Caudate nucleus (tissue), 63 donors: ENCODE measurements at places on chromosomes 5 and 9.

- no peak for DNase-seq
Observed at GRCh38 chr5:147307170-147307569, 72.3 kb downstream of the STK32A start.

GRCh38 chr9:110152704-110153374 is 55.1 kb downstream of the C9orf152 start:
- DNase-seq: no peak

DNA sequence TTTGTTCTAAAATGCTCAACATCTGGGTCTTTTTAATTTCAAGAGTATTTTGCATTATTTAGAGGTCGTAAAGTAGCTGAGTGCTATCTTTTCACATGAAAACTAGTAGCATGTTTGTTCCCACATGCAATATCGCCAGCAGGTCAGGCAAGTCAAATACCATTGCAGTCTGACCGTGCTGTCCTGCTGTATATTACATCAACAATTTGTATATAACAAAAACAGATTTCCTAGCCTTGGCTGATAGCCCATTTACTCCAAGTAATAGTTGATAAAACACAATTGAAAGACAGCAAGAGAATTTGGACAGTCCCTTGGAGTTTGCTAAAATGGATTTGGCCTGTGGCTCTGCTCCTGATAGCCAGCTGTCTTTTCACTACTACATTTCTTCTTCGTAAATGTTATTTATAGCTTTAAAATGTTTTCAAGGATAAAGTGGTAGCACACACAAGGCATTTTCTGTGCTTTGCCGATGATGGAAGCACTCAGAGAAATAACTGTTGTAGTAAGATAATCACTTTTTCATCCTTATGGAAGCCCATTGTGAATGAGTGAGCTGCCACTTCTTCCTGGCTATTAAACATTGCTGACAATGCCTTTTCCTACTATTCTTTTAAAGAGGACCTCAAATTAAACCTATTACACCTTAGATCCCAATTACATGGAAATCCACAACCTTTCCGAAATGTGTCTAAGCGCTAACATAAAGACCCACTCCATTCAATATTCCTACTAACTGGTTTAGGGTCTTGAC is 992.1 kb downstream of the MAT2B start:
- no peak for DNase-seq

GRCh38 chr5:116037236-116037822 is 5.1 kb downstream of the ARL14EPL start:
- DNase-seq: no peak

- DNase-seq: no peak
Observed at GRCh38 chr9:77449240-77450084, 198.7 kb downstream of the GNA14 start.

DNA sequence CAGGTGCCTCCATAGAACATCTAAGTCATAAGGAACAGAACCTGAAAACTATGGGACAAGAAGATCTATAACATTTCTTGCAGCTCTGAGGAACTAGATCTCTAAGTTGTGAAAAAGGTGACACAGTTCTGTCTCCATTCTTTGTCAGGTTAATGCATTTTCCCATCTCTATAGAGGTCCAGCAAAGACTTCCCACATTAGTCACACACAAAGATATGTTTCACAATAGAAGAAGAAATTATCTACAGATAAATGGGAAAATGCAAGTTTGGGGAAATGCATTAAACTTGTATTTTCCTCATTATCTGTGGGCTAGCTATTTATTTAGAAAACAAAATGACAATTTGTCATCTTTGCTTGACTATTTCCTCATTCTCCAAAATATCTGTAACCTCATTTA is 458.6 kb upstream of the PAPPA start:
- DNase-seq: no peak

DNA sequence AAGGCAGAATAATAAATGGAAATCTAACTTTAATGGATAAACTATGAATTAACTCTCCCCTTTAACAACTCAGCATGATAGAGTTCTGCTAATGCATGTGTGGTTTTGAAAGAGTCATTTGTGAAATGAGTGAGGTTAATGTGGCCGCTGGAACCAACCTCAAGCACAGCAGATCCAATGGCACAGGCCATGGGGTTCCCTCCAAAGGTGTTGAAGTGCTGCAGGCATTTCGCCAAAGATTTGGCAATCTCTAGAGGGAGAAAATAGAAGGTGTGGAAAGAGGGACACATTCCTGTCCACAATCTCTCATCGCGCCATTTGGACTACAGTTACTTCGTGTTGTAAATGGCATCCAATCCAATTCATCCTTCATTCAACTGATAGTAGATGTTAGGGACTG is 35.0 kb downstream of the AGXT2 start:
- DNase-seq: no peak

- no peak for DNase-seq
Observed at GRCh38 chr9:94780516-94780950, 54.0 kb downstream of the AOPEP start.

GRCh38 chr5:14281746-14282181 is 138.6 kb downstream of the TRIO start:
- no peak for DNase-seq

DNA sequence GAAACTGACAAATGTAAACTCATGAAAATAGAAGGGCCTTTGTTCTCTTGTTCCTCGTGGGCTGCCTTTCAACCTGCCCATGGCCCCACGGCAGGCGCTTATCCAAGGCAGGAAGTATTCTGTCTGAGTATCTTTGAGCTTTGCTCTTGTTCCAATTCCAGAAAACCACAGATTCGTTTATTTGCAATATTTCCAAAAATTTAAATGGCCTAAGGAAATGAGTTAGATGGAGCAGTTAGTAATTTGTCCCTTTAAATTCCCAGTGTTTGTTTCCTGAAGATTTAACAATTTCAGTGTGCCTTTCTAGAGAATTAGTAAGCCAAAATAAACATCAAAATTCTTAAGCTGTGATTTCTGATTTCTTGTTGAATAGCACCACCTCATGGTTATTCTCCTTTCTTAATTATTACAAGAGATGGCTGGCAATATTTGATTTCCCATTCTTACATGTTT is 299.4 kb upstream of the RASA1 start:
- no peak for DNase-seq

GRCh38 chr9:131734165-131734610 is 5.7 kb downstream of the RAPGEF1 start:
- DNase-seq: no peak

DNA sequence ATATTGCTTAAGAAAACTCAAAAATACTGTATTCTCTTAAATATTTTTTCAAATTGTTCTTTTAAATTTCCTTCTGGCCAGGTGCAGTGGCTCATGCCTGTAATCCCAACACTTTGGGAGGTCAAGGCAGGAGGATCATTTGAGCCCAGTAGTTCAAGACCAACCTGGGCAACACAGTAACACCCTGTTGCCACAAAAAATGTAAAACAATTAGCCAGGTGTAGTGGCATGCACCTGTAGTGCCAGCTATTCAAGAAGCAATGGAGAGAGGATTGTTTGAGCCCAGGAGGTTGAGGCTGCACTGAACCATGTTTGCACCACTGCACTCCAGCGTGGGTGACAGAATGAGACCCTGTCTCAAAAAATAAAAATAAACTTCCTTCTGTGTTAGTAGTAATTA is 94.3 kb downstream of the STRBP start:
- DNase-seq: no peak

GRCh38 chr5:1502046-1502736 is 21.6 kb downstream of the LPCAT1 start:
- DNase-seq: no peak

DNA sequence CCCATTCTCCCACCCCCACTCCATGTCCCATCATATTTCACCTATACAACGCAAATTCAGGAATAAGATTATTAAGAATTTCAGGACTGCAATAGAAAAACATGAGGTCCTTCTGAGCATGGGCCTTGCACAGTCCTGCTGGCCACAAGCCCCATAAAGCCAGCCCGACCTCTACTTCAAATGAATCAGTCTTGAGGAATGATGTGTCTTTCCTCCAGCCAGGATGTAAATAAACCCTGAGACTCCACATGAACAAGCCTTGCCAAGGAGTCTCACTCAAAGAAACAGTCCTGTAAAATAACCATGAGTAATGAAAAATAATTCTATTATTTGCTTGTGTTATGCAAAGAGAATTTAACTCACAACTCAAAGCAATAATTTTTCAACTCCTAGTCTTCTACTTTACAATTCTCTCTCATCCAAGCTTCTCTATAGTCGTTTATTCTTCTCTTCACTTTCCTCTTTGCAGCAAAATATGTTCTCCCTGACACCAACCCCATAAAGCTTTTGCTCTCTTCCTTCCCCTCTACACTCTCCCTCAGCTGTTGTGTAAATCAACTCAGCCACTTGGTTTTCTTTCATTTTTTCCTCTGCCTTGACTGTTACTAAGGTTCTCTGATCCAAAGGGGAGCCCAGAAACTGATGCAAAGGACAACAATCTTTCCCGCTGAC is 140.1 kb upstream of the MOCS2 start:
- DNase-seq: no peak

- DNase-seq: no peak
Observed at GRCh38 chr9:75185585-75186170, 97.4 kb downstream of the OSTF1 start.

- DNase-seq: no peak
Observed at GRCh38 chr9:117218951-117219350, 195.9 kb downstream of the ASTN2 start.

DNA sequence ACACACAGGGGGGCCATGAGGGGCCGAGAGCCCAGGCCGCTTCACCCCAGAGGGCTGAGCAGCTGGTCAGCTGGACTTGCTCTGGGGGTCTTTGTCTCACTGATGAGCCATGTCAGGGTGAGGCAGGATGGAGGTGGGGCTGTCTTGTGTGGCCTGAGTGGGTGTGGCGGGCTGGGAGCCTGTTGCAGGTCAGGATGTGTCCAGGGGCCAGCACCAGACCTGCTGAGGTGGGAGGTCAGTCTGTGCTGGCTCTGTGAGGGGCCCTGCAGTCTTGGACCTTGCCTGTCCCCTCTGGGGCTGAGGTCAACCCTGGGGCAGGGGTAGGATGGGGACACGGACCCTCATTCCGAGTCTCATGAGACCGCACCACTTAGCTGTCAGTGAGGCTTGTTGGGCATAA is 56.9 kb downstream of the RXRA start:
- DNase-seq: no peak

GRCh38 chr9:21095561-21095960 is 17.8 kb upstream of the IFNB1 start:
- no peak for DNase-seq

- no peak for DNase-seq
Observed at GRCh38 chr5:69493396-69494133, 975 bp downstream of the OCLN start.

- no peak for DNase-seq
Observed at GRCh38 chr5:30387974-30388632, 805.4 kb upstream of the CDH6 start.

GRCh38 chr9:4463824-4464223 is 26.4 kb upstream of the SLC1A1 start:
- no peak for DNase-seq

DNA sequence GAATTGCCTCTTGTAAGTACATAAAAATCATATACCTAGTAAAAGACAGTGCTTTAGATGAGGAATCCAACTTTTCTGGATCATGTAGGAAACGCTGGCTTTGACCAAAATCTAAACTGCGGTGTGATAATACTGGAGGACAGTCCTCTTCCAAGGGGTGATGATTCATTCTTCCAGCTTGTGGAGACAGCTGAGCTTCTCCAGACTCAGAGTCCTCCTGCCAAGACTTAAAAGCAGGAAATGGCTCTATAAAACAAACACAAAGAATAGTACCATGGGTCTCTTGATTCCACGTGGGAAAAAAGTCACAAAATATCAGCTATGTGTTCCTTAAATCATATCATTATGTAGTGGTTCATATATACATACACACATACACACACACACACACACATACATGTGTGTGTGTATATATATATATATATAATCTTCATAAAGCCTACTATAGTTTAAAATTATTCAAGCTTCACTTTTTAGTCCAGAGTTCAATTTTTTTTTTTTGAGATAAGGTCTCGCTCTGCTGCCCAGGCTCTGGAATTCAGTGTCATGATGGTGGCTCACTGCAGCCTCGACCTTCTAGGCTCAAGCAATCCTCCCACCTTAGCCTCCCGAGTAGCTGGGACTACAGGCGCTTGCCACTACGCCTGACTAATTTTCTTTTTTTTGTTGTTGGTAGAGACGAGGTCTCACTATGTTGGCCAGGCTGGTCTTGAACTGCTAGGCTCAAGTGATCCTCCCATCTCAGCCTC is 65.0 kb downstream of the PKD2L2 start:
- DNase-seq: no peak

DNA sequence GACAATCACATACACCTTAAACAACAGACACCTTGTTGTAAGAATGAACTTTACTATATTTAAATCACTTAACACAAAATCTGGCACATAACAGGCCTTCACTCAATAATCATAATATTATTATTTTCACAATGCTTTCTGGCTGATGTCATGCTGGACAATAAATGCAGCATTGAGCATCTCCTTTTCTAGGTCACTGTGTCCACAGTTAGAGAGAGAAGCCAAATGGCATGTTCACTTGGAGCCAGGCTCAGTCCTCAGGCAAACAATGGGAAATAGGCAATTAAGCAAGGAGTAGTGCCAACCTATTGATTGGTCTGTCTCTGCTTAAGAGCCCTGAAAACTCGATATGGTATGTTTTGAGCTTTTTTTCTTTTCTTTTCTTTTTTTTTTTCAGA is 50.6 kb upstream of the KLF4 start:
- DNase-seq: no peak

DNA sequence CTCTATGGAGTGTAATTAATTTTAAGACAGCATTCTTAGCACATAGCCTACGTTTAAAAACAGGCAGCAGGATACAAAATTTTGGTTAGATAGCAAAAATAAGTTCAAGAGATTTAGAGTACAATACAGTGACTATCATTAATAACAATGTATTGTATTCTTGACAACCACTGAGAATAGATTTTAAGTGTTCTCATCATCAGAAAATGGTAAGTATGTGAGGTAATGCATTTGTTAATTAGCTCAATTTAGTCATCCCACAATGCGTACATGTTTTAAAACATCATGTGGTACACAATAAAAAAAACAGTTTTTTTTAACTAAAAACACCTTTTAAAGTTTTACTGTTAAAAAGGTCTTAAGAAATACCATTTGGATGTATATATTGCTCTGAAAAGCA is 94.2 kb downstream of the MUSK start:
- DNase-seq: no peak

- DNase-seq: no peak
Observed at GRCh38 chr9:134169724-134170401, 5.5 kb upstream of the RNU6ATAC start.

GRCh38 chr9:75593920-75594319 is 296.6 kb upstream of the PCSK5 start:
- no peak for DNase-seq

- DNase-seq: no peak
Observed at GRCh38 chr9:24620741-24621140, 75.0 kb upstream of the IZUMO3 start.

DNA sequence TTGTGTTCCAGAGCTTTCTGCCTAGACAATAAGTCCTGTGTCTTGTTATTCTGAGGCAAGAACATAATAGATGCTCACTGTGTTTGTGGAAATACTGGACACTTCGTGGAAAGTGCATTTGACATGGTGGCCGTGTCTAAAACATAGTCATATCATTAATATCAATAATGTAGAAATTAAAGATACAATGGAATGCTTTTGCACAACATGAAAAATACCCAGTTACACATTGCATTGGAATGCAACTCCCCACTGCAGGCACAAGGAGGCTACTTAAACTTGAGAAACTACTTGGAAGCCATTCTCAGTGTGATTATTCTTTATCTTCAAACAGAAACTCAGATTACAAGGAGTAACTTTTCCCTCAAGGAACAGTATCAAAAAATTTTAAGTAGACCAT is 145.3 kb upstream of the ZNF462 start:
- no peak for DNase-seq

GRCh38 chr5:15933259-15934207 is 246.1 kb downstream of the MARCHF11 start:
- no peak for DNase-seq
